ENCODE measurements at places on chromosomes 11 and 22. TPM values are rescaled to one million over a fixed set of nuclear protein-coding genes. Genes with fewer than 3 reads are reported as not detected.

DNA sequence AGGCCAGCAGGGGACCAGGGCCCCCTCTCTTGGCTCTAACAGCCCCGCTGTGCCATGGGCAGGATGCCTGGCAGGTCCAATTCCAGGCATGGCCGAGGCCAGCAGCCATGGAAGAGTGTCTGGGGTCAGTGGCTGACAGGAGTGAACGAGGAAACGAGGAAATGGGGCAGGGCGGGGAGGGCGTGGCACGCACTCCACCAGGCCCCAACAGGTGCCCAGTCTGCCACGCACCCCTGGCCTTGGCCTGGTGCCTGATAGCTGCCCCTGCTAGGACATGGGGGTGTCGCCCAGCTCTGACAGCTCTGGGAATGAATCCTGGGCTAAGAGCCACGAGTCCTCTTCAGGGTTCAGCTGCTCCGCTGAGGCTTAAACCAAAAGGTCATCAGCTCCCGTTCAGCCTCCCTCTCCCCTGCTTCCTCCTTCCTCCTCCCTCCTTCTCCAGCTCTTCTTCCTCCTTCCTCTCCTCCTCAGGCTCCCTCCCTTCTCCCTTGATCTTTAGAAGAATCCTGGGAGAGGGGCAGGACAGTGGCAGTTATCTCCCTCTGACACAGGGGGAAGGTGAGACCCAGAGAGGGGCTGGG is 11.5 kb upstream of the TBC1D22A start:
- no peak for DNase-seq

GRCh38 chr11:101397979-101398378 is 185.8 kb downstream of the TRPC6 start:
- DNase-seq: no peak

OR6A2 gene
- 0.18 TPM for total RNA-seq

DNA sequence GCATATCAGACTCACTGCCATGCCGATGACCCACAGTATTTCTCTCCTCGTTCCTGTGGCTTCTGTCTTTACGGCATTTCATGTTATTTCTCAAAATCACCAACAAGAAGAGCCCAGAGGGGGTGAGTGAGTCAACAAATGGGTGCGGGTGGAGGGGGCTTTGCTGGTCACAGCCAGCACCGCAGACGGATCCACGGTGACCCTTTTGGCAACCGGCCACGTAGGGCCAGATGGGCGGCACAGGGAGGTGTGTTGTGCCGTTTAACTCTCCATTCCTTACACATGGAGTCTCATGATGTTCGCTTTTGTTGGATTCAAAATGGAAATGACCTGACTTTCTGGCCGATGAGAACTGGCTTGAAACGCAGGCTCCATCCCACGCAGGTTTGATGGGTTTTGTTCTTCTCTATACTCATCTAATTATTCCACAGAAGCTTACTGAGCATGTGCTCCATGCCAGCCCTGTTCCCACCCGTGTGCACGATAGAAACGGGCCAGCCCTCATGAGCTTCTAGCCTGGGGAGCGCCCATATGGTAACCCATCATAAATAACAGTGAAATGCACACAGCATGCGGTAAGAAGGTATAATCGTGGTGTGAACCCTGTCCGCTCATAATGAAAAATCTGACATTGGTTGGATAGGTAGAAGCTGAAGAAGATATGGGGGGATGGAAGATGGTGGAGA is 319.9 kb downstream of the BRD1 start:
- DNase-seq: no peak

Data from lower lobe of right lung (tissue), 2 donors.